ENCODE measurements at places on chromosomes 1 and 21.

- no peak for DNase-seq
Observed at GRCh38 chr21:32626621-32627196, 14.5 kb upstream of the CFAP298 start.

DNA sequence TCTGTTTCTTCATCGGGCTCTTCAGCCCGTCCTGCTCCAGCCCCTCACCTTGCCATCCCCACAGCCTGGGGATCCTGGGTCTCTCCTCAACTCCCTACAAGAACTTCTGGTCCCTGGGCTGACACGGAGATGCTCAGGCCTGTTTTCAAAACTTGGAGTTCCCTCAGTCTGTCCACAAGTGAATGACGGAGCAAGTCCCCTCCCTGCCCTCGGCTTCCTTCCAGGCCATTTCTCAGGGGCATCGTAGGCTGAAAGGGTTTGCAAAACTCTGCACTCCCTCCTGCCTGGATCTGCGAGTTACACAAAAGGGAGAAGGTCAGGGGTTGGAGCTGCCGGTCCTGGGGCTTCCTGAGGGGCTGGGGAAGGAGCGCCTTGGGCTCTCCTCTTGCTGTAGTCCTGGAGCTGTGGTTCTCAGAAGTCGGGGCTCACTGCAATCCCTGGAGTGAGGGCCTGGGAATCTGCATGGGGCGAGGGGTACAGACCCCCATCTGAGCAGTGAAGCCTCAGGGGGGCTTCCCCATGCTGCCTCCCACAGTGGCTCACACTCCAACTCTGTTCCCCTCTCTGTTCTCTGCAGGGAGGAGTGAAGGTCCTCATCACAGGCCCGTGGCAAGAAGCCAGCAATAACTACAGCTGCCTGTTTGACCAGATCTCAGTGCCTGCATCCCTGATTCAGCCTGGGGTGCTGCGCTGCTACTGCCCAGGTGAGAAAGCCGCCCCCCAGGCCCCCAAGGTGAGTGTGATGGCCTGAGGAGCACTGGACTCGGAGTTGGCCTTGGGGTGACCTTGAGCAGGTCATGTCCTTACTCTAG, 100.6 kb upstream of the VAMP3 start:
- no peak for DNase-seq

GRCh38 chr1:201596101-201596868, 57.4 kb downstream of the NAV1 start:
- DNase-seq, result no peak

DNA sequence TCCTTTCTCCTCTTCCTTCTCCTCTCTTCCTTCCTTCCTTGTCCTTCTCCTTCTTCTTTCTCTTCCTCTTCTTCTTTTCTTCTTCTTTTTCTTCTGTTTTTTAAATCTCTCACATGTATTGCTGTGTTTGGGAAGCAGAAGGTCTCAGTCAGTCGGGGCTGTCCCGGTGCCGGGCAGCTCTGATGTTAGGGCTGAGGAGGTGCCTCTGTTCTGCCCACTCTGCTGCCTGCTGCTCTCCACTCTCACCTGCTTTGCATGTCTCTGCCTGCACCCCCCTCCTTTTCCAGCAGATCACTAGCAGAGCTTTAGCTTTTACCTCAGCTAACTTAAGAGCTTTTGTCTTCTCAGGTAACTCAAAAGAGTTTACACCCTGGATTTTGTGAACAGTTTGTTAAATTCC, 276.6 kb downstream of the CHRM3 start:
- DNase-seq, result no peak

- no peak for DNase-seq
Observed at GRCh38 chr21:44450402-44450801, 4.9 kb upstream of the LRRC3 start.

DNA sequence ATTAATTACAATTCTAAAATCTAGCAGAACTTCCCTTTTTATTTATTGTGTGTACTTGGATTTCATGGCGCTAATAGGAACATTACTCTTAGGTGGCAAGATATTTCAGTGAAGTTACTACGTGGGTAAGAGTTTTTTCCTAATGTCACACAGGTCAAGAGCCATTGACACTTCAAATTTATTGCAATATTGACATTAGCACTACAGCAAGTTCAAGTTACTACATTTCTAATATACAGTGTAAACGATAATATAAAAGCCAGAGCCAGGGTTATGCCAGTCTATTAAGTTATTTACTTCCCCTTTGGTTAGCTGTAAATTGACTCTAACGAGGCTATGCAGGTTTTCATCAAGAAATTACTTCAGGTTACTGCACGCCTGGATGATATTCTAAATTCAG, 29.7 kb downstream of the CHODL start:
- DNase-seq, result no peak
